Stimulated activated CD8-positive, alpha-beta memory T cell treated with anti-CD3 and anti-CD28 coated beads, Interleukin-4, amount 100 ng/mL, for 4 hours (primary cell): ENCODE measurements at places on chromosomes 2 and 18.

DNA sequence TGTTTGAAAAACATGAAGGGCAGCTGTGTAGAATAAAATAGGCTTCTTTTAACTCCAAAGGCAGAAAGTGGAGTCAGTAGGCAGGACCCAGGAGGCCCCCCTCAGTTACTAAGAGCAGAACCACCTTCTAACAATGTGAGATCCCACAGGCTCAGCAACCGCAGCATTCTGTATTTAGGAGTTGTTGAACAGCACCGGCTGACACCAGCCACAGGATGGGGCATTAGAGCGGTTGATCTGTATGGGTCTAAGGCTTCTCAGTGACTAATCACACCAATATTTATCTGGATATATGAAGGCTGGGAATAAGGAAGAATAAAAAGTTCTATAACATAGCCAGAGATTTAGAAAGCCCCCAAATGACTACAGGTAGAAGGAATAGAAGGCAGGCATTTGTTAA, 51.7 kb downstream of the MYO5B start:
- no peak for DNase-seq

- DNase-seq = no peak
Measured at GRCh38 chr2:165436559-165436958, 32.9 kb upstream of the CSRNP3 start.

DNA sequence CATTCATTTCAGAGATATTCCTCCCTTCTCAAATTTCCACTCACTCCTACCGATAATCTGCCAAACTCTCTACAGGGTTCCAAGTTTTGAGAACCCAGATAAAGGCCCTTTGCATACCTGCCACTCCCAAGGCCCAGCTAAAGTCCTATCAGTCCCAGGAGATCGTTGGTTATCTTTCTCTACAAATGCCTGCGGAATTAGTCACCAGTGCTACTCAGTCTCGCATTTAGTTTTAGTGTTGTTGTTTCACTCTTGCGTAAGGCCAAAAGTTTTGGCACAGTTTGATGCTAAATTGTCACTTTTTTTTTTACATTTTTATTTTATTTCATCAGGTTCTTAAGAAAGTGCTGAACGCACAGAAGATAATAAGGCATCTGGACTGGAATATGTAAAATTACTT, 29.2 kb upstream of the SETBP1 start:
- DNase-seq = no peak

GRCh38 chr2:239952251-239952650, 72.9 kb downstream of the NDUFA10 start:
- DNase-seq = no peak

GRCh38 chr18:46622451-46622850, 34.6 kb downstream of the LOXHD1 start:
- no peak for DNase-seq

- DNase-seq = no peak
Measured at GRCh38 chr2:230660294-230661060, 52.2 kb upstream of the CAB39 start.

GRCh38 chr18:48954886-48955819, 4.4 kb upstream of the SMAD7 start:
- DNase-seq = no peak

GRCh38 chr2:196481324-196481697, 158.2 kb upstream of the CCDC150 start:
- DNase-seq = no peak

DNA sequence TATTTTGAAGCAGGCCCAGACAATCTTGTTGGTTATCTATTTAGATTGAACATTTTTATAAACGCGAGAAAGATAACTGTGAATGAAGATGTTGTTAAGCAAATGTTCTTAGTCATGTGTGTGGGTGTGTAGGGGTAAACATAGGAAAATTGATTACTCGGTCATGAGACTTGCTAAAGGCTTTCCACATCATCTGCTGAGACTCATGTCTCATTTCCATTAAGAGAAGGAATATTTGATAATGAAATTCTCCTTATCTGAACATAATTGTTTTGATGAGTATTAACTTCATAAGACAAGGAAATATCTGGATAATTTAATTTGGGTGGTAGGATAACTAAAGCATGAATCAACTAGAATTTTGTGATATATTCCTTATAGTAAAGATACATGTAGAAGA, 19.7 kb downstream of the CCDC102B start:
- DNase-seq = no peak

- no peak for DNase-seq
Measured at GRCh38 chr2:240644171-240644651, 18.9 kb downstream of the GPR35 start.

DNA sequence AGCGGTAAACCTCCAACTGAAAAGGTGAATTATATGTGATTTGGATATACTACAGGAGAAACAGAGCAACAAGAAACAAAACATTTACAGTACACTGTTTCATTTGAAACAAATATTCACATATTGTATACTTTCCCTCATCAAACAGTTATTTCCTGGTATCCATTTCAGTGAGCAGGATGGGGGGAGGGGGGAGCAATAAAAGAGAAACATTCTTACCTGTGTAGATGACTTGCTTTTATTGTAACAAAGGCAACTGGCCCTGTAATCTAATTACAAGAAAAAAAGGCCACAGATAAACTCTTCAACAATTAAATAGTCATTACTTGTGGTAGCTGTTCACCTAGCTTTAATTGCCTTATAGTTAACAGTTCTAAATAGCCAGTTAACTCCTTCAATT, 3.9 kb upstream of the PPP1CB start:
- DNase-seq = no peak

DNA sequence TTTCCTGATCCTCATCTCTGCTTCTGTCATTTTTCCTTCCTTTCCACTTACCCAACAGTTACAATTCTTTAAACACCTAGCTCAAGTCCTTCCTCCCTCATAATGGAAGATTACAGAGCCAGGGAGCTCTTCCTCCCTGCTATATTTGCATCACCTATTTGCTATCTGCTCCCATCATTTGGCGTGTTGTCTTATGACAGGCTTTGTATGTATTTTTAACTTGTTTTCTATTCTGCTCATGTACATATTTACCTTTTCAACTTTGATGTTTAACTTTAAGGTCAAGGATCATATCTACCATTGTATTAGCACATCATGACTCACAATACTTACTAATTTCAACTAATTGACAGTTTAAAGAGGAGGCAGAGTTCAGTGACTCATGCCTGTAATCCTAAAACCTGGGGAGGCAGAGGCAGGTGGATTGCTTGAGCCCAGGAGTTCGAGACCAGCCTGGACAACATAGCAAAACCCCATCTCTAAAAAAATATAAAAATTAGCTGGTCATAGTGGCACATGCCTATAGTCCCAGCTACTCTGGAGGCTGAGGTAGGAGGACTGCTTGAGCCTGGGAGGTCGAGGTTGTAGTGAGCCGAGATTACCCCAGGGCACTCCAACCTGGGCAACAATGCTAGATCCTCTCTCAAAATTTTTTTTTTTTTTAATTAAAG, 308.0 kb upstream of the STON1 start:
- DNase-seq = no peak

- no peak for DNase-seq
Measured at GRCh38 chr2:203623096-203623495, 83.3 kb upstream of the CD28 start.

- DNase-seq = no peak
Measured at GRCh38 chr2:242004902-242005230, 135.3 kb downstream of the RTP5 start.

GRCh38 chr2:39779341-39779851, 338 bp upstream of the THUMPD2 start:
- no peak for DNase-seq

GRCh38 chr2:100628506-100628905, 65.7 kb downstream of the PDCL3 start:
- DNase-seq = no peak

GRCh38 chr2:46510598-46511177, 31.3 kb downstream of the TMEM247 start:
- no peak for DNase-seq

GRCh38 chr18:44725300-44726058, 44.8 kb downstream of the SETBP1 start:
- peak; percentile 51 for DNase-seq

GRCh38 chr2:233092432-233093165, 32.5 kb downstream of the INPP5D start:
- no peak for DNase-seq

DNA sequence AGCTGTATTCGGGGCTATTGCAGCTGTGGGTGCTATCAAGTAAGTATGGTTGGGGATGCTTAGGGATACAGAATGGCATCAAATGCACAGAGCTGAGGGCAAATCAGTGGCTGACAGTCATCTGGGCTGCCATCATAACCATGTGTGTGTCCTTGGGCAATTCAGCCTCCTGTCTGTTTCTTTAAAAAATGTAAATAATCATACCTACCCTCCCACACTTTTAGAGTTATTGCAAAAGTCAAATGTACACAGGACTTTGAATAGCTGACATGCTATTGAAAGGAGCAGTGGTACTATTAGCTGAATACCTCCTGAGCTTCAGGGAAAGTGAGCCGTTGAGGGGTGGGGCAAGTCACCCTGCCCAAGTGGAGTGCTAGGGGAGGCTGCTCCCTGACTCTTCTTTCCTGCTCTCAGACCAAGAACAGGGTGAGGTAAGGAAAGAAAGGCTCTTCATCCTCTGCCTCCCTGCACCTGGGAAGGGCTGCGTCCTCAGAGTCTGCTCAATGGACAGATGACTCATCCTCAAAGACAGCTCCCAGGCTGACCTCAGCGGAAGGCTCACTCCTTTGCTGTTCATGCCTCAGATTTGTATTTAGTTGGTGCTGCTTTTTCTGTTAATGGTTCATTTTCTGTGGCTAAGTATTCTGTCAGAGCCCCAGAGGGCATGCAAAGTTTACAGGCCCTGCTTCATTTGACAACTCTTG, 54.9 kb upstream of the BZW1 start:
- no peak for DNase-seq
